DMS79 (cell line): ENCODE measurements at places on chromosomes 5 and 9.

DNA sequence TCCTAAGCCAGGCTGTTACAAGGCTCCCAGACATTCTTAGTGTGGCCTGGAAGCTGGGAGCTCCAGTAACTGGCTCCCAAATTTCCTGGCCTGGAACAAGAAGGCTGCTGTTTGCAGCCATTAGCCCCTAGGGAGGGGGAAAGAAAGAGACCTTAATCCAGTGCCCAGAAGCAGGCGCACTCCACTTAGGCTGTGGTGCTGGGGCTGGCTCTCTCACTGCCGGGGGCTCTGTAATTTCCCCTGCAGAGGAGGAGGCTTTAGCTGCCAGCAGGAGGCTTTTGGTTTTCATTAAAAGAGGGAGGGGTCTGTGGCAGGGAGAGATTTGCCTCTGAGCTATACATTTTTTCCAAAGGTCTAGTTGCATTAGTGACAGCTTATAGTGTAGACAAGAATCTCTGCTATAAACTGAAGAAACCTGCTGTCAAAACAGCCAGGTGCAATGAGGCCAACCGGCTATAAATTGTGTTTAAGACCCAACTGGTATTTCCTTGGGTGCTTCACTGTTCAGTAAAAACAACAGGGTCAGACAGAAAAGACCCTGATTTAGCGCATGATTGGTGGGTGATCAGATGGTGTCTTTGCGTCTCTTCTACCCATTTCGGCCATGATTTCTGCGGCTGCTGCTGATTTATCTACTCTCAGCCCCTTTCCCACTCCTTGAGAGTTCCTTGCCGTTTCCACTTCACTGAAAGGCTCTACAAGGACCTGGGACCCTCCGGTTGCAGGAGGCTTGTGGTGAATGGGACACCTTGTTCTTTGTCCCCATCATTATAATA is 254.6 kb downstream of the AOPEP start:
- DNase-seq: no peak

DNA sequence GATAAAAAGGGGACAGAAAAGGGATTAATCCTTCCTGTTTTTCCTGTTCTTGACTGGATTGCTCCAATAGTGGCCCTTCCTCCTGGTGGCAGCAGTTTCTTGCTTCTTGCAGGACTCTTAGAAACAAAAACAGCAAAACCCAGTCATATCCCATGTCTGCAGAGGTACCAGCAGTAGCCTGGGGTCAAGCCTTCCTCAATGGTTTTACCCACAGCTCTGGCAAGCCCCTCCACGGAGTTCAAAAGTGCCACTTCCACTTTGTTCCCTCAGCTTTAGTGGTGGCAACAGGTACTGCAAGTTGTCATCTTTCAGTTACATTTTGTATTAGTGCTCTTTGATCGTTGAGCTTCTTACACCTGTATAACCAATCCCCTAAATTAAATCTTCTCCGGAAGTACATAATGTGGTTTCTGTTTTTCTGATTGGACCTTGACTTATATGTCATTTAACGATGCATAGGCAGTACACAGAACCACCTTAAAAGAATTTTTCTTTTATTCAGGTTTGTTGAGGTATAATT is 8.7 kb upstream of the RANBP6 start:
- DNase-seq: no peak

- no peak for DNase-seq
These were observed 25.5 kb downstream of the HK3 start for GRCh38 chr5:176873541-176874172.

DNA sequence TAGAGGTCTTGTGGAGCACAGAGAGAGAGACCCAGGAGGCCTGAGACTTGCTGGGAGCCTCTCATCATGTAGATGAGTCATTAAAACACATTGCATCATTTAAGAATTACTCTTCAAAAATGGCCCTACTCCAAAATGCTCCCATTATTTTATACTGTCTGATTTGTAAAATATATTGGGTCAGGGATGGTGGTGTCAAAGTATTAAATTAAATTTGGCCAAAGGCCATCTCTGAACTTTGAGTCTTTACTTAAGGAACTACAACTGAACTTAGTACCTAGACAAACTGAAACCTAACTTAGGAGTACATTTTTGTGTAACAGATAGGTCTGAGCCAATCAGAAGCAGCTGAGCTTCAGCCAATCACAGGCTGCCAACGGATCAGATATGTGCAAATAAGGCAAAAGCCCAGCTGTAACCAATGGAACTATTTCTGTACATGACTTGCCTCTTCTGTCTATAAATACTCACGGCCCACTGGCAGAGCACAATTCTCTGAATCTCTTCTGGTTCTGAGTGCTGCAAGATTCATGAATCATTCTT is 657.2 kb downstream of the TLE1 start:
- no peak for DNase-seq

- DNase-seq: no peak
These were observed 38.1 kb upstream of the EQTN start for GRCh38 chr9:27335075-27335474.

DNA sequence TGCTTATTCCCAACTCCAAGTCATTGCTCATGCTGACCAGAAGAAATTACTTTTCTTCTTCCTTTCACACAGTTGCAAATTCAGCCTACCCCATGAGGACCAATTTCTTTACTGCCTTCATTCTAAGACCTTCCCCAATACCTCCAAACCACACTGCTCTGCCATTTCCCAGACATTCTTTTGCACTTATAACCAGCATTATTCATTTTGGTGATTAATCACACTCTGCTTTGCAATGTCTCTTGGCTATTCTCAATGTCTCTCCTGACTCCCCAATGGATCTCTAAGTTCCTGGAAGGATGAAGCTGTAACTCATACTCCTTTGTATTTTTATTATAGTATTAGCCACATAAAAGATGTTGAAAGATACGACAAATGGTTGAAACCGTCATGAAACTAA is 105.7 kb upstream of the RANBP3L start:
- DNase-seq: no peak

DNA sequence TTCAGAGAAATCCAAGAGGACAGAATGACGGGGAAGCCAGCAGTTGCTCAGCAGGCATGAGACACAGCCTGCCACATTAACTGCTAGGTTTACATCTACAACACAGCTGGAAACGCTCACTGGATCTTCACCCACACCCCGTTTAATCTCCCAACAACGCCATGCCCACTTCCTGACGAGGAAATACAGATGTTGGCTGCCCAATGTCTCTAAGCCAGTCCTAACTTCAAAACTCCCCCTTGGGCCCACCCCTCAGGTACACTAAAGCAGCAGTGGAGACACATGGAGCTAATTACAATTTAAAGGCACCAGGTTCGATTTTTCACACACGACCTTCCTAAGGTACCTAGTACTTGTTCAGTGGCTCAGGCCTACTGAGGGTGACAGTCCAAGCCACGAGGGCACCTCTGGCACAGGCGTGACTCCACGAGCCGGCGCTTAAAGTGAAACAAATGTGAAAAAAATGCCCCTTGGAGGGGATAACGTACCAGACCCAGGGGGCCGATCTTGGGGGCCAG is 904 bp downstream of the RPL12 start:
- no peak for DNase-seq

DNA sequence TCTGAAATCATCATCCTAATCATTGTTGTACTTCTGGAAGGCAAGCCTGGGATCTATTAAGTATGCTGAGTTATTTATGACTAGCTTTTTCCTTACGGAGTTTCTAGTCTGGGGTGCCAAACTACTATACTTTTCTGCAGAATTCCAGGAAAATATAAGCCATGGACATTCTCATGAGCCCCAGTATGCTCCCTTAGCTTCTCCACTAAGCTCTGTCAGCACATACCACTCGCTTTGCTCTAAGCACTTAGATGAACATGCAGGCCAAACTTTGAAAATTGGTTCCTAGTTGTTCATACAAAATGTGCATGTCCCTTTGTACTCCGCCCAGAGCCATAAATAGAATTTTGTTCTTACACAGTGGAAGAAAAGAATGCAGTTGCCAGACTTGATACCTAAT is 284.6 kb downstream of the ARRDC3 start:
- DNase-seq: no peak

DNA sequence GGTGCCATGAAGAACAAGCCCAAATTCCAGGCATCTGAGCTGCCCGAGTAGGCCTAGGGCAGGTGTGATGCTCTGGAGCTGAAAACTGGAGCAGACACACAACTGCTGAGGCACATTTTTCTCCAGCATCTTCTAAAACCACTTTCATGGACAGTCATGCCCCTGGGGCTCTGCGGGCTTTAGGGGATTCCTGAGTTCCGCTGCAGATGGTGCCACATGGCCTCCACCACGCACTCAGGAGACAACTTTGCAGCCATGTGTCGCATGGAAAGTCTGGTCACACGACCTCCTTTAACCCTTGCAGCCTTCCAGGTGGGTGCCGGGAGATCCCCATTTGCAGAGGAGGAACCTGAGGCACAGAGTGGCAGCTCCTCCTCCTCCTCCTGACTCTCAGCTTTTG is 112.8 kb upstream of the SARDH start:
- no peak for DNase-seq

GRCh38 chr5:115439042-115439441 is 105.5 kb downstream of the FEM1C start:
- DNase-seq: no peak

- no peak for DNase-seq
These were observed 6.7 kb upstream of the CDH6 start for GRCh38 chr5:31186672-31187267.

GRCh38 chr9:135416664-135417290 is 62.8 kb upstream of the PPP1R26 start:
- no peak for DNase-seq

DNA sequence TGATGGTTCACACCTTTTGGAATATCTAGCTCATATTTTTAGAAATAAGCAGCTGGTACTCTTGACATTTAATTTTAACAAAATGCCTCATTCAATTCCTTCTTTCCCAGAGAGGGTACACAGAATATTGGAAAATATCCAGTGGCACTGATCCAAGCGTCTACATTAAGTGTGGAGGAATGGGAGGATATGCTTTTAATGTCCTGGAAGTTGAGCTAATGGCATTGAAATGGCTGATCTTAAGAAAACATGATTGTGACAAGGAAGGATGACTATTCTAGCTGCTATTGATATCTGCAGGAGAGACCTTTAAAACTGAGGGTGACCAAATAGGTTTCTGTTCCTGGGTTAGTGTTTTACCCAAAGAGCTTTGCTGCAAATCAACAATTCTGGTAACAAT is 30.0 kb downstream of the ZNF366 start:
- DNase-seq: no peak

GRCh38 chr5:73814233-73814846 is 188.3 kb downstream of the ARHGEF28 start:
- no peak for DNase-seq
